ENCODE measurements at places on chromosomes 2 and 18. TPM values are rescaled to one million over a fixed set of nuclear protein-coding genes. Genes with fewer than 3 reads are reported as not detected.

The DUSP11 gene
- 28.7 TPM for total RNA-seq

The ARHGAP25 gene
- 0.34 TPM for total RNA-seq

The CCDC178 gene
- not detected for total RNA-seq

The IL36G gene
- total RNA-seq: not detected

The SPAST gene
- 23.6 TPM for total RNA-seq

The WDCP gene
- 13.4 TPM for total RNA-seq

The UGT1A6 gene
- total RNA-seq: not detected

The TEX44 gene
- total RNA-seq: not detected

The GREB1 gene
- total RNA-seq: 78.1 TPM

The NOSTRIN gene
- total RNA-seq: not detected

The ONECUT2 gene
- total RNA-seq: under 0.01 TPM

The GULP1 gene
- 32.7 TPM for total RNA-seq

The ANKRD39 gene
- total RNA-seq: 15.6 TPM

The ADI1 gene
- total RNA-seq: 76.3 TPM

The C2orf80 gene
- total RNA-seq: not detected

The DYNAP gene
- total RNA-seq: not detected

The CD302 gene
- 5.2 TPM for total RNA-seq

The MSTN gene
- under 0.01 TPM for total RNA-seq

The SCG2 gene
- 7.1 TPM for total RNA-seq

The MAP3K19 gene
- not detected for total RNA-seq

The BCL11A gene
- 0.67 TPM for total RNA-seq

The RGPD6 gene
- 13.4 TPM for total RNA-seq

The RBKS gene
- total RNA-seq: 1.4 TPM

The STARD6 gene
- total RNA-seq: not detected

The PLEKHM3 gene
- total RNA-seq: 16.0 TPM

The TUBA4B gene
- total RNA-seq: not detected

The SGPP2 gene
- not detected for total RNA-seq

All from melanocyte of skin (primary cell).